Stimulated activated CD4-positive, alpha-beta T cell treated with anti-CD3 and anti-CD28 coated beads, Interleukin-4, amount 100 ng/mL, for 48 hours (primary cell): ENCODE measurements at places on chromosomes 3 and 15.

GRCh38 chr15:33955945-33956344 lies 12.4 kb upstream of the CHRM5 start:
- DNase-seq, result no peak

DNA sequence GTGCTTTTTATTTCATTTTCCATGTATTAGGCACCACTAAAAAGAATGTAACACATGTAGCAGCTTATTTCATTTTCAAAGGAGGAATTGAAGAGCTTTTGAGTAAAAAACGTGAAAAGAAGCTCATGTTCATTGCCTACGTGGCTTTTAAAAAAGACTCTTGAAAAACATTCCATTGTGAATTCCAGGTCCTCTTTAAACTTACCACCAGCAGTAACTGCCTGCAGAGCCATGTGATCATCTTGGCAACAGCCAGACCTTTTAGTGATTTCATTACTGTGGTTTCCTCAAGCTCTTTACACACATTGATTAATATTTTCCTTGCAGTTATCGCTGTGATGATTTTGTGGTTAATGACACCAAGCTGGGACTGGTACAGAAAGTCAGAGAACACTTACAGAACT lies 43.8 kb upstream of the FBXL22 start:
- DNase-seq, result no peak

DNA sequence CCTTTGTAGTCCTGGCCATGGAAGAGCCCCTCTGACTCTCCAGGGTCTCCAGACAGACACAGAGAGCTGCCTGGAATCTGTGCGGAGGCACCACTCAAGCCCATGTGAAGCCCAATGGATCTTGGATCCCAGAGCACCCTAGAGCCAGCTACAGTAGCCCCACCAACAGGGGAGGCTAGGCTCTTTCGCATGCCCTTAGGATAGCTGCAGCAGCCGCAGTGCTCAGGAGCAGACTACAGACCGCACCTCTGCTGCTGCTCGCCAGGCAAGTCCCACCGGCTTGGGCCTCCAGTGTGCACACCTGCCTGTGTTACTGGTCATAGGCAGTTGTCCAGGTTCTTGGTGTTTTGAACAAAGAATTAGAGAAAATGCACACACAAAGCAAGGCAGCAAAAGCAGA lies 131.6 kb downstream of the SPATA16 start:
- DNase-seq, result no peak

GRCh38 chr15:23647421-23648370 lies at the start of gene MAGEL2:
TSS of gene MAGEL2 (minus strand) at chr15:23647867. CDS start at chr15:23647742, 125 bp downstream.
- DNase-seq, result no peak

GRCh38 chr15:77589839-77590238 lies 42.9 kb downstream of the LINGO1 start:
- DNase-seq, result no peak

GRCh38 chr15:25441111-25441510 lies 2.3 kb upstream of the UBE3A start:
- no peak for DNase-seq

DNA sequence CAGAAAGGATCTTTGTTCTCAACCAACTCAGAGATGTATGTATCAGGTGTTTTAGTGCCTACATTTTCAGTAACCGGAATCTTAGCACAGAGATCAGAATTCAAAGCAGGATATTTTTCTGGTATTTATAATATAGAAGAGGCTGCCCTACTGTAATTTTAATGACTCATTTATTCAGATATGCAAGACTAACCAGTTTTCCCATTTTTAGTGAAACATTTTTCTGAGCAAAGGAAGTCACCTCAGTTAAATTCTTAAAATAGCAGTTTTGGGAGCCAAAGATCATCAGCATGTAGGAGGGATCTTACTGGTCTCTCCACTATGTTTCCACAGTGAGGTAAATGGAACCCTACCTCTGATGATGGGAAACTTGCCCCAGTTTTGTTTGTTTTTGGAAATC lies 42.0 kb downstream of the SRP14 start:
- no peak for DNase-seq

DNA sequence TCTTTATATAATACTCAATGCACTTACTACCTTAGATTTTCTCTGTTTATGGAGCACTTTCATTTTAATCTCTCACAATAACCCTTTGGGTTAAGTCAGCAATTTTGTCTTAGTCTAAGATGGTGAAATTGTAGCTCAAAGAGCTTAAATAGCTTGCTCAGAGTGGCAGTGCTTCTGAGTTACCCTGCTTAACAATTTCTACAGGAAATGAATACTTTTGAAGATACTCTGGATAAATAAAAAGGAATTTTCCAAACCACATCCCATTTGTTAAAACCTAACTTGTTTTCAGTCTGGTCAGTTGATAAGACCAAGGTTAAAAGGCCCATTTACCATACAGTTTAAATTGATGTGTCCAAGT lies 37.2 kb downstream of the HMG20A start:
- no peak for DNase-seq

GRCh38 chr15:69814932-69815331 lies 282.8 kb downstream of the TLE3 start:
- no peak for DNase-seq

- DNase-seq, result no peak
Observed at GRCh38 chr3:183579967-183580900, 24.7 kb upstream of the KLHL6 start.

GRCh38 chr3:71083726-71084131 lies 499.8 kb downstream of the FOXP1 start:
- no peak for DNase-seq

- DNase-seq, result no peak
Observed at GRCh38 chr15:59797756-59798604, 108.9 kb upstream of the BNIP2 start.

DNA sequence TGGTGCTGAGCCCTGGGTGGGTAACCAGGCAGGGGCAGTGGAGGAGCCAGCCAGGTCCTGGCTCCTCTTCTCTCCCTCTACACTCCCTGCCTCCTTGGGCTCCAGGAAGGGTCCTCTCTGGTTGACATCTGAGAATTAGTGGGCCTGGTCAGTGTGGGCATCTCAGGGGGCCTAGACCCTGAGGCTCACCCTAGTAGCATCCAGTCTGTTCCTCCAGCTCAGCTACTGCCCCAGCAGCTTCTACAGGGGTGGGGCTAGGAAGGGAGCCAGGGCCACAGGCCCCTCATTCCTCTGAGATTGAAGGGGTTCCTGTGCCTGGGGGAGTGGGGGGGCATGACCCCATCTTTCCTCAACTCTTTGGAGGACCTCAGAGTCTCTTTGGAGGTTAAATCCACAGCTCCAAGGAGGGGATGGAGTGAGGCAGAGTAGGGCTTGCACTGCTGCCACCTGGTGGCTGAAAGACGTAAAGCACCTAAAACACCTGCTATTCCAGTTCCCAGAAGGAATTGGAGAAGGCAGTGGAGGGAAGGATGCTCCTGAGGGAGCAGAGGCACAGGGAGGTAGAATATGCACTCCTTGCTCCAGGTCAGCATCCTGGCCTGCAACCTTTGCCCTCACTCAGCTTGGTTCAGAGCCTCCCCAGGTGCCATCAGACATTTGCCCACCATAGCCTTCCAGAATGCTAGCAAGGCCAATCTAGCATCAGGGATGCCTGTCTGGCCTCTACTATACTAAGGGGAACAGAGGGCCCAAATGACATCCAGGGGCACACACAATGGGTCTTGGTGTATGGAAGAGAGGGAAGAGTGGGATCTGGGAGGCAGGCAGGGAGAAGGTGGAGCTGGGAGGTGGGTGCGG lies 25.1 kb downstream of the C3orf18 start:
- DNase-seq, result peak; percentile 43

- DNase-seq, result peak; percentile 24
Observed at GRCh38 chr3:32240159-32240545, 1.7 kb downstream of the CMTM8 start.

- no peak for DNase-seq
Observed at GRCh38 chr3:187996609-187997008, 157.3 kb upstream of the LPP start.

DNA sequence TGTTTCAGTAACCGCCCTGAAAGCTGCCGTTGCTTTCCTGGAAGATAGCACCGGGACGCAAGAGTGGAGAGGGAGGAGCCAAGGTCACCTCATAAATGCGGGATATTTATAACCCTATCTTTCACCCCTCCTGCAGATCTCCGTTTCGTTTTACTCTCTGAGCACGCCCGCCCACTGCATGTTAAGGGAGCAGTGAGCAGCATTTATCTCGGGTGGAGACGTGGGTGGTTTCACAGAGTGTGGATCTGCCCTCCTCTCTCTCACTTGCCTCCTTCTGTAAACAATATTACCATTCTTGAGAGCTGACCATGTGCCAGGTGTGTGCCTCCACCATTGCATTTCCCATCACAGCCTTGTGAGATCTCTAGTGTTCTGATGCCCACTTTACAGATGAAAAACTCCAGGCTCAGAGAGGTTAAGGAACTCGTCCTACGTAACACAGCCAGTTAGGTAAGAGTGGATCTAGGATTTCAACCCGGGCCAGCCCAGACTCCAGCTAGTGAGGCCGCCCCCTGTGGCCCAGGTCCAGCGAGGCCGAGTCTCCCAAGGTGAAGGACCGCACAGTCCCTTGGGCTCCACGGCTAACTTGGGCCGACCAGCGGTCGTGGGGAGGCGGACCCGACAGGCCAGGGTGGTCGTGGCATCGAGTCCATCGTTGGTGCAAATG lies 16.9 kb upstream of the SEMA4B start:
- peak; percentile 32 for DNase-seq
